ENCODE measurements at places on chromosomes 1 and 21. TPM values are rescaled to one million over a fixed set of nuclear protein-coding genes. Genes with fewer than 3 reads are reported as not detected.

Gene TRNP1
- total RNA-seq, result 142 TPM

Gene LCE1D
- total RNA-seq, result not detected

Gene HTR6
- total RNA-seq, result not detected

Gene CYP4X1
- total RNA-seq, result not detected

Gene TRIM62
- 3.8 TPM for total RNA-seq

Gene OR2T2
- not detected for total RNA-seq

Gene PPIAL4G
- not detected for total RNA-seq

Gene ERICH3
- not detected for total RNA-seq

Gene TRIM67
- not detected for total RNA-seq

Gene PRR9
- not detected for total RNA-seq

Gene F13B
- total RNA-seq, result under 0.01 TPM

Gene KCNQ4
- total RNA-seq, result not detected

Gene BCAN
- not detected for total RNA-seq

Gene GPR25
- total RNA-seq, result not detected

Gene OR2W3
- total RNA-seq, result 1.2 TPM

Gene CLCA4
- 0.24 TPM for total RNA-seq

Gene DCDC2B
- total RNA-seq, result not detected

All from mammary epithelial cell (primary cell).